Activated CD4-positive, alpha-beta T cell treated with anti-CD3 and anti-CD28 coated beads for 48 hours (primary cell): ENCODE measurements at places on chromosomes 5 and 9.

DNA sequence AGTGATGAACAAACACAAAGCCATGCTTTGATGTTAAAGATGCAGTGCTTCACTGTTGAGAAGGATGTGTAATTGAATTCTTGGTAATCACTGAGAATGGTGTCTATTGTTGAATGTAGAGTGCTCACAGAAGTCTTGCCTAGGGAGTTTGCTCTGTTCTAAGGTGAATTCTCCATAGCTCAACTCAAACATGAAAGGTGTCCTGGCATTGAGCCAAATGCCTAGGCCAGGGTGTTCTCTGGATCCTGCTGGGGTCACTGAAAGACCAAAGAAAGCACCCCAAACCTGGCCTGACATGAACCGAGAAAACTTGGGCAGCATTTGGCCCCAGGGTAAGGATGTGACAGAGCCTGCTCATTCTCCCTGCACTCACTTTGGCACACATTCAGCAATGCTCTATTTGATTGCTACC, 217.3 kb downstream of the ARL15 start:
- no peak for DNase-seq

DNA sequence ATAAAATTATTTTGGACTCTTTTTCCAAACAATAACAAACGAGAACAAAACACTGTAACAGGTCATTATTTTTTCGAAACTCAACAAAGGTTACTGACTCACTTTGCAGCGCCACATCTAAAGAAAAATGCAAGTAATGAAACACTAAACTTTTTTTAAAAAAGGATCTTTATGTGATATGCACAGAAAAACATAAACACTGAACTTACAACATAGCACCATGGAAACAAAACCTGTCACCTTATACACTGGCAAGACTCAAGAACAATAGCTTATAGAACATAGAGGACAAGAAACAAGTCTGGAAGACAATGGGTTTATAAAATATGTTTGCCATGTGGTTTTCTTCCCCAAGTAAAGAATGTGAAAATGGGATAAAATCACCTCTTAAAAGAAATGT, 85.2 kb downstream of the AUH start:
- no peak for DNase-seq

DNA sequence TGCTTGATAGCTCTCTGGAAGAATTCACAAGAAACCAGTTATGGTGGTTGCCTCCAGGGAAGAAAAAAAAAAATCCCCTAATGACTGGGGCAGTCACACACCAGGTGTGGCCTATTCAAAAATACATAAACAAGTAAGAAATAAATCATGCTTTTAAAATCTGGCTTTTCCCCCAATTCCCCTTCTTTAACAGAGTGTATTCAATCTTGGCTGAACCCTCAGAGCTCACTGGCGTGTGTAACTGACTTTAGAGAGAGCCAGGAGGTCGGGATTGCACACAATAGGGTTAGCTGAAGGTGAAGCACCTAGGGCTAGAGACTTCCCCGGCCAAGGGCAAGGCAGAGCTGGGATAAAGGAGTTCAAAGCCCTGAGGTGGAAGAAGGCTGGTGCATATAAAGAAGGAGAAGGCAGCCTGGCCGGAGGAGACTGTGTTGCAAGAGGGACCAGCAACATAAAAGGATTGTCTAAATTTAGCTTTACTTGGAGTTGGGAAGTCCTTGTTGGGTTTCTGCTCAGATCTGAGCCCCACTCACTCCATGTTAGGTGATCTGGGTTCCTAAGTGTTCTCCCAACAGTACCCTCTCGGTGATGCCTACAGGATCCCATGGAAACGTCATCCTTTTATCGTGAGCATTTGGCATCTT, 19.7 kb downstream of the FNBP1 start:
- no peak for DNase-seq

GRCh38 chr5:3489239-3489843, 106.3 kb upstream of the IRX1 start:
- DNase-seq: no peak

- no peak for DNase-seq
Measured at GRCh38 chr5:71783891-71784290, 64.8 kb downstream of the CARTPT start.

GRCh38 chr9:106025453-106025852, 331.1 kb downstream of the TMEM38B start:
- no peak for DNase-seq

DNA sequence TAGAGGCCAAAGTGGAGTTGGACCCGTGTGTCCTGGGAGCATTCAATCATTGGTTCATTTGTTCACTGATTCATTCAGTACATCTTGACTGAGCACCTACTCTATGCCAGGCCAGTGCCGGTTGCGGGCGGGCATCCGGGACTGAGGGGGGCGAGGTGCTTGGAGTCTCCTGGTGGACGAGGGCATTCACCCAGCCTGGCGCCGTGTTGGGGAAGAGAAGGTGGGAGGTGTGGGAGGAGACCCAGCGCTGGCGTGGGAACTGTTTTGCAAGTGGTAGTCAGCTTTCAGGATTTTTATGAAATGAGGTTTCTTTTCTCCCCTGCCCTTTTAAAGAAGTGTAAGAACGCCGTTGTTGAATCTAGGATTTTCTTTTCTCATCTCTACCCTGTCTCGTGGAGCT, 37.2 kb downstream of the NCS1 start:
- DNase-seq: no peak
